ENCODE measurements at places on chromosomes 7 and 10.

- DNase-seq = no peak
Measured at GRCh38 chr10:74949034-74949832, 122.8 kb downstream of the KAT6B start.

DNA sequence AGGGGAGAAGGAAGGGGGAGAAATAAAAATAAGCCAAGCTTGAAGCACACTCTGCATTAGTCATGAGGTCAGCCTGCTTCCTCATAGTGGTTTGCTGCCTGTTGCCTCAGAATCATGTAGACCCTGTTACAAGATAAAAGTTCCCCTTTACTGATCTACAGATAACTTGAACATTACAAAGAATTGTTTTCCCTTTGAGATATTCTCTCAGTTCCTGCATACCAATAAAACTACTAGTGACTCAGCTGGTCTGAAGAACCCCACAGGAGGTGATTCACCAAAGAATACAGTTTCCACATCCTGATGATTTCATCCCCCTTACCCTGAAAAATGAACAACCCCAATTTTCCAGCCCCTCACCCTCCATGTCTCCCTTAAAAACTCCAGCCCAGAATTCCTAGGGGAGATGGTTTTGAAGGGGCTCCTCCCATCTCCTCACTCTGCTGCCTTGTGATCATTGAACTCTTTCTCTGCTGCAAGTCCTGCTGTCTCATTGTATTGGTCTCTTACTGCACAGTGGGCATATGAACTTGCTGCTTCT lies 31.5 kb upstream of the NRP1 start:
- DNase-seq = no peak

DNA sequence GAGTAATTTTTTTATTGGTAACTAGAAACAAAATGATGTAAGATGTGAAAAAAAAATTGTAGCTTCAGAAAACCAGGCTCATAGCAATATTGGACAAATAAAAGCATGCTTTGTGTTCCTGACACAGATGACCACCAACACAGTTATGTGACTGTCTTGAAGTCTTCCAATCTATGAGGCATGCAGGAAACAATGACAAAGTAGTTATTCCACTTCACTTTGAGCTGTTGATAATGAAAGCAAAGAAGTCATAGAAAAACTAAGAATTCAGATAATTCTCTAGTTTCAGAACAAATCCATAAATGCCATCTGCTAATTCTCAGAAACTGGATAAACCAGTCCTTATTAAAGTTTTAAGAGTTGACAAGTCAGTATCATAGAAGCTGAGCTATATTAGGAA lies 378.4 kb upstream of the SEMA3D start:
- DNase-seq = no peak

DNA sequence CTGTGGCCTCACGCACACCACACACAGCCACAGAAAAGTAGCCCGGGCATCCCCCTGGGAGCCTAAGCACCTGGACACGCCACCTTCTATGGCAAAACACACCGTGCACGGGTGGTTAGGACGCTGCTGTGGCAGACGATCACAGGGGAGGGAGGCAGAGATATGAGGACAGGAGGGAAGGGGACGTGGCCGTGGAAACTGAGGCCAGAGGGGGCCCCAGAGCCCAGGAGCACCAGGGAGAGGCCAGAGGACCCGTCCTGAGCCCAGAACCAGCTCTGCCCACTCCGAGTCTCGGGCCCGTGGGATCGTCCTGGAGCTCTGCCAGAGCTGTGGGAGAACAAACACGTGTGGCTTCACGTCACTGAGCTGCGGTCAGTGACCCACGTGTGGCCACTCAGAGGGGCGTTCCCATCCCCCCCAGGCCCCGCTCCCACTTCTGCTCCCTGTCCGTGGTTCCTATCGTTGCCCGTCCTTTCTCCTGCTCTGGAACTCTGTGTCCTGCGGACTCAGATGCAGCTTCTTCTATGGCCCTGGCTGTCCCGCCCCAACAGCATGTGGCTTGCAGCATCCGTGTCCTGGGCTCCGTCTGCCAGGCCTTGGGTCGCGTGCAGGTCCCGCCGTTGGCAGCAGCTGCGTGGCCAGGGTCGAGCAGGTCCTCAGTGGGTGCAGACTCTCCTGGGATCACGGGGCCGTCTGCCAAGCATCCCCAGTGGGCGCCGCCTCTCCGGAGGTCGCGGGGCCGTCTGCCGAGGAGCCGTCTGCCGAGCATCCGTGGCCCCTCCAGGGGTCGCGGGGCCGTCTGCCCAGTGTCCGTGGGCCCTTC lies 31.0 kb downstream of the GET4 start:
- no peak for DNase-seq

- DNase-seq = peak; percentile 71
Measured at GRCh38 chr7:30330134-30331111, 46.0 kb downstream of the ZNRF2 start.

DNA sequence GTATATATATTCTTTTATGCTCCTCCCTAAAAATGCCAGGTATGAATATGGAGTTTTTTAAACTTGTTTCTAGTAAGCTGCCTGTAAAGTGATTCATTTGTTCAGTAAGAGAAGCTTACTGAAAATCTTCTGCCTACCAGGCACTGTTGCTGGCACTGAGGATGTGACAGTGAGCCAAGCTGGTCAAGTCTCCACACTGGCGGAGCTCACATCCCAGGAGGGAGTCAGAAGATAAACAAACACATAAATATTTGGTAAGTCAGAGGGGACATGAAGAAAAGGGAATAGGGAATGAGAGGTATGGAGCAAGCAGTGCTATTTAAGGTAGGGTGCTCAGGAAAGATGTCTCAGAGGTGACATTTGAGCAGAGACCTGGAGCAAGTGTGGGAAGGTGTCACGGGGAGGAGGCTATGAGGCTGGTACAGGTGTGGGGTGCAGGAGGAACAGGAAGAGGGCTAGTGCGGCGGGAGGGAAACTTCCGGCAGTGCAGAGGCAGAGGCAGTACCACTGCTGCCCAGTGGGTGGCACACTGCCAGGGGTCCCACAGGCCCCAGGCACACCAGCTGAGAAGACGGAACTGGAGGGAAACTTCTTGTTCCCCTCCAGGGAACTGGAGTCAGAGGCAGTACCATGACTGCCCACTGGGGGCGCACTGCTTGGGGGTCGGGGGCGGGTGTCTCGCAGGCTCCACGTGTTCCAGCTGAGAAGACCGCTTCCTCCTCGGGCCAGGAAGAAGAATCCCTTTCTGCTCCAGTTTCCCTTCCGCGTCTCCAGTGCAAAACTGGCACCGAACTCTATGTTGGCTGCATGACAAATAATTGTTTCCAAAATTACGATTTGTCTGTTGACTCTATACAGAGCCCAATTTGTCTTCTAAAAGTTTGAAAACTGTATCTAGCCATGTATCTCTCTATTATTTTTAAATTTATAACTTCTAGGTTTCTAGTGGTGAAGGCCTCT lies 161.0 kb downstream of the TEX36 start:
- peak; percentile 78 for DNase-seq

DNA sequence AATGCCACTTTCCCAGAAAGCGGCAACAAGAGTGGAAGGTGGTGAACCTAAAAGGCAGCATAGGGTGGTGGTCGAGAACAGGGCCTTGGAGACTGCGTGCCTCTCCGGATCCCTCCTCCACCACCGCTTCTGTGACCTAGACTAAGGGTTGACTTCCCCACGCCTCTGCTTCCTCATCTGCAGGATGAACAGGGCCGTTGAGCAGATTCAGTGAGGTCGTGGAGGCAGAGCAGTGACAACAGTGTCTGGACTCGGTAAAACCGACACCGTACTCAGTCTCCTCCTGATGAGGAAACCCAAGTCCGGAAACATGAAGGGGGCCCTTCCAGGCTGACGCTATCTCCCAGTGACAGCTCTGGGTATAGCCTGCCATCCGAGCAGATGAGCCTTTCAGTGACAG lies 162.6 kb downstream of the CELF2 start:
- no peak for DNase-seq

- DNase-seq = no peak
Measured at GRCh38 chr10:43401627-43402026, 7.4 kb downstream of the HNRNPF start.

- peak; percentile 9 for DNase-seq
Measured at GRCh38 chr10:98344589-98345038, 70.4 kb downstream of the PYROXD2 start.

DNA sequence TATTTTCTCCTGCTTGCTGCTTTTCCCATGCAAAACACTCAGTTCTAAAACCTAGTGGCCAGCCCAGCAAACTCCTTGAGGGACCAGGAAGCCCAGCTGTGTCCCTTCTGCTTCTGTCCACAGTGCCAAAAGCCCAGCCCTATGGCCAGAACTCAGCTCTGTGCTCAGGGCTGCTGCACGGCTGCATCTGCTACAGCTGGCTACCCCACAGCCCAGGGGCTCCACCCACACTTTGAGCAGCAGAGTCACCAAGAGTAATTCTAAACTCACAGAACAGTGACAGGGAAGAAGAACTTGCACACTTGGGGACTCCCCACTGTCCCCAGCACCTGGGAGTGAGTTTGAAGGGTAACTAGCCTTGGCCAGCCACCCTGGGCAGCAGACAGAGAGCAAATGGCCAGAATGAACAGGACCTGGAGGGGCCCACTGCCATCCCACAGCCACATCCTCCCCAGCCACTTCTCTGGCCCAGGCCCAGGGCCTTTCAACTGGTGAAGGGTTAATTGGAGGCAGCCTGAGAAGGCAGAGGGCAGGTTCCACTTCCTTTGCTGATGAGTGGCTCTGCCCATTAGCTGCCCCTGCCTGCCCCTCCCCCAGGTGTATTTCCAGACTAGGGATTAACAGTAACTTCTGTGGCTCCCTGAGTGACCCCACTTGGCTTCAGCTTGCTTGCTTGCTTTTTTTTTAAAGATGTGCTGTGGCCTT lies 28.1 kb upstream of the TRIM8 start:
- no peak for DNase-seq

DNA sequence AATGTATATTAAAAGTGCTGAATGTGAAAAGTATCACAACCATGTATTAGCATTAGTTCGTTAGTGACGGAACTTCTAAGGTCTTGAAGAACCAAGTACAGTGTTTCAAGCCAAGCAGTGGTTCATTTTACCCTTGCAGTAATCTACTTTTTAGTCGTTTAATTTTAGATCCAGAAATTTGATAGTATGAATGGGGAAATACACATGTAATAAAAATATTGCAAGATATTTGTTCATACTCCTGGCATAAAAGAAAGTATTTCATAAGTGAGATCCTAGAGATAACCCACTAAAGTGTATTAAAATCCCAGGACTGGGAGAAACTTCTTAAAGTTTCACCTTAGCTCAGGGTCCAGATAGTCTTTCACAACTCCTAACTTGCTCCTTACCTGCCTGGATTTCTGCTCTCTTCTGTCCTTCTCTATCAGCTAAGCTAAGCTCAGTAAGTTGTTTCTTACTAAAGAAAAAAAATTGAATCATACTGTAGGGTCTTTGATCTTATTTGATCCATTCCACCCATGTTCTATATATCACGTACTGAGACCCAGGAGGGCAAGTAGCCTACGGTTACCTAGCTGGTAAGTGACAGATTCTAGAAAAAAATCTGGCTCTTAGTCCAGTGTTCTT lies 1.5 kb downstream of the BCAP29 start:
- DNase-seq = no peak

DNA sequence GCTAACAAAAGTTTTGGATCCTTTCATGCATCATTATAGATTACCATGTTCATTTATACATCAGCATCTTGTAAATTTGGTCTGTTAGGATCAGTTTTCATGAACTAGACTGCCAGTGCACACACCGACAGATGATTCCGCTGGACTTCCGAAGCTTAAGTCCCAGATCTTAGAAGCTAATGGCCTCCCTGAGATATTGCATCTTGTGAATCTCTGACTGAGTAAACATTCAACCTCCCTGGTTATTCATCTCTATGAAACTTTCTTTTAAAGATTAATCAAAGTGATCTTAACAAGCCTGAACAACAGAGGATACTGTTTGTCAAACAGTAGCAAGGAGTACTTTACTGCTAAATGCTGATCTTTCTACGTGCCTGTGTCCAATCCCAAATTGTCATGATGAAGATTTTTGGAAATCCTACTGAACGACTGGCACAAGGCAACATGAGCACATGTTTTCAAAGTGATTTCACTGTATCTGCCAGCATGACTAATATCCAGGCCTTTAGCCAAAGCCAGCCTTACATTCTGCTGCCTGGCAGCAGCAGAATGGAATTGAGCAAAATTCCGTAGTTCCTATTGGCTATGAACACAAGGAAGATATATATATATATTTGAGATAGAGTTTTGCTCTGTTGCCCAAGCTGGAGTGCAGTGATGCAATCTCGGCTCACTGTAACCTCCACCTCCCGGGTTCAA lies 91.3 kb upstream of the ANK3 start:
- DNase-seq = no peak

- no peak for DNase-seq
Measured at GRCh38 chr10:99297033-99297432, 32.1 kb upstream of the CNNM1 start.

DNA sequence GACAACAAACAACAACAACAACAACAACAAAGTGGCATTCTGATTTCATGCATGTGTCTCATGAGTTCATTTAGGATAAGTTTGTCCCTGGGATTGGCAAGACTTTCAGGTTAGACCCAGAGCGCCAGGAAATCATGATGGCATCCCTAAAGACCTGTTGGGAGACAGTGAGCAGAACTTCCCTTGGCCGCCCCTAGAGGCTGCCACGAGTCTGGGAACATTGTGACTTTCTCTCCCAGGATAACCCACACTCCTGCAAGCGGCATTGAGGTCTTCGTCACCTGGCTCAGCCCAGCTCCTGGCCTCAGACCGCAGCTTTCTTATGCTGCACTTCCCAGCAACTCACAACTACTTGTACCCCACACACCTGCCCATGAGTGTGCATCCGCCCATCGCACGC lies 80.5 kb upstream of the RNF32 start:
- no peak for DNase-seq

GRCh38 chr7:151823566-151824372 lies 53.1 kb downstream of the PRKAG2 start:
- no peak for DNase-seq

GRCh38 chr10:68594405-68594804 lies 34.3 kb downstream of the TET1 start:
- DNase-seq = no peak

GRCh38 chr7:116249969-116250553 lies 39.7 kb downstream of the TES start:
- DNase-seq = no peak

- no peak for DNase-seq
Measured at GRCh38 chr7:145644426-145645134, 472.0 kb upstream of the CNTNAP2 start.

GRCh38 chr10:22325272-22326144 lies 4.6 kb downstream of the BMI1 start:
- peak; percentile 37 for DNase-seq

Measured in OCI-LY7 (cell line).